Activated naive CD8-positive, alpha-beta T cell treated with anti-CD3 and anti-CD28 coated beads, Interleukin-2, amount 50 U/mL, for 16 hours (primary cell): ENCODE measurements at places on chromosomes 6 and 20.

DNA sequence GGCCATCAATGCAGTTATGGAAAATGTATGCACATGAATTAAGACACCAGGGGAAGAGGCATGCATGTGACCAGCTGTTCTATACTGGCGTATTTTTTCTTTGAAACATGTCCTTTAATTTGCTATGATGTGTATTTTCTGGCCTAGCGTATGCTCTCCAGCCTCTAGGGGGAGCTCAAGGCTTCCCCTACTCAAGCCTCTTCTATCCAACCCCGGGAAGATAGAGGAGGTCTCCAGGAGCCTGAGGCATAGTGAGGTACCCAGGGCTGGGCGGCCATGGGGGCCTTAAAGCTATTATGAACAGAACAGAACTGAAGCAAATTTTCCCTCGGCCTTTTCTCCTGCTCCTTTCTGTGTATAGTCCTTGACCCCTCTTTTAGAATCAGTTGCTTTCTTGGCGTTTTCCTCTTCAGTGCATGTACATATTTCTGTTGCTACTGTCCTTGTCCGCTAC, 528.9 kb downstream of the MAFB start:
- DNase-seq = no peak

DNA sequence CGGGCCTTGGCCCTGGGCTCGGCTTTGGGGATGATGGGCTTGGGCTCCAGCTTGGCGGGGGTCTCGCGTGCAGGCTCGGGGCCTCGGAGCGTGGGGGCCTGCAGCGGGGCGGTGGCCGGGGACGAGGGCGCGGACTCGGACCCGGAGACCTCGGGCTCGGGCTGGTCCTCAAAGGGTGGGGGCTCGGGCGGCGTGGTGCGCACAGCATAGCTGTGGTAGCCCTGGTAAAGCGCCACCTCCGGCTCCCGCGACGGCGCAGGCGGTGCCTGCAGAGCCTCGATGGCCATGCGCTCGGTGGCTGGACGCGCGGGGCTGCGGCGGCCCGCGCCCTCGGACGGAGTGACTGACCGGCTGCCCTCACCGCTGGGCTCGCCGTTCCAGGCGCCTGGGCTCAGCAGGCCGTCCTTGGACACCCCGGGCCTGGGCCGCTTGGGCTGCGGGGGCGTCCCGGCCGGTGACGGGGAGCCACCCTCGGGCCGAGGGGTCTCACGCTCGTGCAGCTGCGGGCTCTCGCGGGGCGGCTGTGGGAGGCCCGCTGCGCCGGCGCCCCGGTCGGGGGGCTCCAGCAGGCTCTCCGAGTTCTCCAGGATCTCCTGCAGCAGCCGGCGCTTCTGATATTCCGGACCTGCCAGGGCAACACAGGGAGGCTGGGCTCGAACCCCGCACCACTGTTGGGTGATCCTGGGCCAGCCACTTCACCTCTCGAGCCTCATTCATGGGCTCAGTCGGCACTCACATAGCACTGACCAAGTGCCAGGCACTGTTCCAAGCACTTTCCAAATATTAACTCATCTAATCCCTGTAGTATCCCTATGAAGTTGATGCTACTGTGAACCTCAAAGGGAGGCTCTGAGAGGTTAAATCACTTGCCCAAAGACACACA, 71.0 kb downstream of the JPH2 start:
- no peak for DNase-seq

GRCh38 chr20:20664795-20665589, 47.5 kb downstream of the RALGAPA2 start:
- no peak for DNase-seq

DNA sequence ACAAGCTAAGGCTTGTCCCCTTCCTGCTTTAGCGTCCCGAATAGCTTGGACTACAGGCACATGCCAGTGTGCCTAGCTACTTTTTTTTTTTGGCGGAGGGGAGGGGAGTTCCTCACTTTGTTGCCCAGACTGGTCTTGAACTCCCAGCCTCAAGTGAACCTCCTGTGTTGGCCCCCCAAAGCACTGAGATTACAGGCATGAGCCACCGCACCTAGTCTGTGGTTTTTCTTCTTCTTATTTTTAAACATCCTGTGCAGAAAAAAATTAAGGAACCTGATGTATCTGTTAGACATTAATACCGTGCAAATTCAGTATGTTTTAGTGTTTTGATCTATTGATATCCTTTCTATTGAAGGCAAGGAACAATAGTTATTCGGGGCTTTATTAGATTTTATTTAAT, 25.7 kb downstream of the HIVEP1 start:
- no peak for DNase-seq

- DNase-seq = no peak
Measured at GRCh38 chr6:31574106-31575061, 981 bp upstream of the TNF start.

DNA sequence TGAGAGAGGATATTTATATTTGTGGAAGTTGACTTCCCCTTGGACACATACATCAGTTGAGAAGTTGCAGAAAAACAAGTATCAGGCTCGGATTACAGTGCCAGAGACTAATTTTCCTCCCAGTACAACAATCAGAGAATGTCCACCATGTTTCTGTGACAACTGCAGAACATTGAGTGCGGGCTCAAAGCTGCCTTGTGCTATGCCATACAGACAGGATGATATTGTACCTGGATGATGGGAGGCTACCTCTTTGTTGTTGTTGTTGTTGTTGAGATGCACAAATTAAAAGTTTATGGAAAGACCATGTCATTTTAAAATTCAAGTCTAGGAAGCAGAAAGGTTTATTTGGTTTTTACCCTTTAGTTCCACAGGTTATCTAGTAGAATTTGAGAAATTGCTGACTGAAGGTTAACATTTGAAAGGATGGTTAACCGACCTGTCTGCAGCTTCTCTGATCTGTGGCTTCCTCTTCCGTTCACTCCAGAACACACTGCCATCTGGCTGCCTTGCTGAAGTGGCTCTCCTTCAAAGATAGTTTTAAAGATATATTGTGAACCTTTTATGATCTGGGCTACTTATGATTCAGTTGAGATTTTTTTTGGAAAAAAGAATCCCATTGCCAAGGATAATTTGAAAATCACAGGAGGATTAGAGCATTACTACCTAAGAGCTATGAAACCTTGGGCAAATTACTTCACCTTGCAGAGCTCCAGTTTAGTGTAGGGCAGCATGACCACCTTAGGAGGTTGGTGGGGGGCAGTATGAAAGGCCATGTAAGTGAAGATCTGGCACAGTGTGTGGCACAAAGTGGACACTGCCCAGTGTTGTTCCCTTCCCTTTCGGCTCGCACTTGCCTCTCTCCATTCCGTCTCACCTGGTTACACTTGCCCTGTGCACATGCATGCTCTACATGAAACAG, 15.9 kb downstream of the TMEM200A start:
- DNase-seq = no peak
